ENCODE measurements at places on chromosomes 5 and 9. TPM values are rescaled to one million over a fixed set of nuclear protein-coding genes. Genes with fewer than 3 reads are reported as not detected.

DNA sequence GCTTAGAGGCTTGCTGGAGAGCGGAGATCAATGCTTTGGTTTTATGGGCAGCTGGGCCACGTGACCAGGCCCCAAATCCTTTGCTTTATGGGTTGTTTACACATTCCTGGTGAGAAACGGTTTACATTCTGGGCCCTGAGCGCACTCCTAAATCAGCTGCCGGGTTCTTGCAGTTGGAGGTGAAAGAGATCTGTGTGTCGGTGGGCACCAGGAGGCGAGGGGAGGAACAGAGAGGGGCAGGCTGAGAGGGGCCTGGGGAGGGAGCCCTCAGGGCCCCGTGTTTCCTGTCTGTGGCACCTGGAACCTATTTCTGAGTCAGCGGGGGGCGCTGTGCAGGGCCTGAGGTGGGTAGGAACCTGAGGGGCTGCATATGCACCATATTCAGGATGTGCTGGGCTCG, 63.5 kb upstream of the HAND1 start:
- no peak for DNase-seq

DNA sequence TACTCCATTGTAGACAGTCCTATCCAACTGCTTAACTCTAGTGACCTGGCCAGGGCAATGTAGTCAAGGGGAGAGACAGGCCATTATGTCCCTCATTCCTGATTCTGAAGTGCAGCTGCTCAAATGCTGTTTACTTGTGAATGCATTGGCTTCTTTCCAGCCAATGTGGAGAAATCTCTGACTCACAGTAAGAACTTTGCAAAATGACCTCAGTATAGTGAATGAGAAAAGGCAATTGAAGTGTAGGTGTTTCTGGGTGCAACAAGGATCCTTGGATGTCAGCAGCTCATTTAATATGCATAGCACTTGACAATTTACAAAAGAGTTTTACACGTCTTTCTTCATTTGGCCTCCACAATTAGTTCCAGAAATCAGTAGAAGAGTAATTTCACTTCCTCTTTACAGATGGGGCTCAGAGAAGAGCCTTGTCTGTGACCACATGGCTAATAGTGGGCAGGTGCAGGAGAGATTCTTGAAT, 367.2 kb downstream of the OSTF1 start:
- DNase-seq, result no peak

DNA sequence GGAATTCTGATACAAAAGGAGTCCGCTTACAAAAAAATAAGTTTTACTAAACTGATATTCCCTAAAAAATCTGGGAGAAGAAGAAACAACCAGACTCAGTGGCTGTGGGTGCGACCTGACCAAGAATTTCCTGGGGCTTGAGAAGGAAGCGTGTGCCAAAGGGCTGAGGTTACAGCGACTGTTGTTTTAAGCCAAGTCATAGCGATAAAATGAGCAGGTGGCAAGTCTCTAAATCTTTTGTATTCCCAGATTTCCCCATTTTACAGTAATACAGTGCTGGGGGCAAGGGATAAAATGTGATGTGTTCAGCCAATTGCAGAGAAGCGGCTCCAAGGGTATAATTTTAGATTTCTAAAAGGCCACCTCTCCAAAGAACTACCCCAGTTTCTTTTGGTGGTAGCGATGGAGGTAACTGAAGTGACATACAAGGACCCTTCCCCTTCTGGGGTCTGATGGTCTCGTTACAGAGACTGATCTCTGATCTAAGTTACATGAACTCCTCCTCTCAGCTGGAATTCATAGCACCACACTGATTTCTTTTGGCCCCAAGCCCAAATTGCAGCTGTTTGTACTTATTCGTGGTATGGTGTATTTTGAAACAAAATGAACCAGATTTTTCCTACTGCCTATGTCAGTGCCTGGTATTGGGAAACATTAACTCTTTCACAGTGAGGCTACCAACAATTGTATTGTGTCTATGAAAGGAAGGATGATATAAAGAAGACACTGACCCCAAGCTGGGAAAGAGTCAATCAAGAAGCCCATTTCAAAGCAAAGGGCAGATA, 41.6 kb downstream of the LPAR1 start:
- peak; percentile 29 for DNase-seq

- DNase-seq, result peak; percentile 73
Measured at GRCh38 chr9:33158843-33159776, 8.0 kb downstream of the B4GALT1 start.

DNA sequence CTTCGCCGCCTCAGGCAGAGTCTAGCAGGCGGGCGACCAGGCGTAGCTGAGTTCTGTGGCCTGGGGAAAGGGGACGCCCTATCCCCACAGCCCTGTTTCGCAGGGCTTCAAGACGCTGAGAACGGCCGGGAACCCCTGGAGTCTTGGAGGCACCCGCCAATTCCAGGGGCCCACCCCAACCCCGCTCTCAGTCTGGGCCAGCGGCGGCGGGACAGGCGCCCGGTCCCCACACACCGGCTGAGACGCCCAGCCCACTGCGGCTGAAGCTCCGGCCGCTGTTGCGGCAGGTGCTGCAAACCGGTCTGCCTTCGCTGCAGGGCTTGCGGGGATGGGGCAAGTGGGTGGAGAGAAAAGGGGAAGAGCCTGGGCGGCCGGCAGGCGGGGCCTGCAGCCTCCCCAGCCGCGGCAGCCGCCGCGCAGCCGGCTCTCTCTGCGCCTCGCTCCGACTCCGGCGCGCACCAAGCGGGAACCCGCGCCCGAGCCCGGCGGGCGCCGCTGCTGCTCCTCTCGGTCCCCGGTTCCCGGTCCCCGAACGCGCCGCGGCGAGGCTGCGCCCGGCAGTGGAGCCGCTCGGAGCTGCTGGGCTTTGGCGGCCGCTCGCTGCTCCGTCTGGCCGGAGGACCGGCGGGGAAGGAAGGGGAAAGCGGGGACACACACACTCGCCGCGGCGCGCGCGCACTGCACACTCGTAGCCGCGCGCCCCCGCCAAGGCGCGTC, at the start of gene PIP5K1B:
Gene PIP5K1B, plus strand, starts transcription at position 427 of the 717 bp plus-strand sequence. CDS start 117,375 bp downstream, outside the sequence.
- peak; percentile 30 for DNase-seq

DNA sequence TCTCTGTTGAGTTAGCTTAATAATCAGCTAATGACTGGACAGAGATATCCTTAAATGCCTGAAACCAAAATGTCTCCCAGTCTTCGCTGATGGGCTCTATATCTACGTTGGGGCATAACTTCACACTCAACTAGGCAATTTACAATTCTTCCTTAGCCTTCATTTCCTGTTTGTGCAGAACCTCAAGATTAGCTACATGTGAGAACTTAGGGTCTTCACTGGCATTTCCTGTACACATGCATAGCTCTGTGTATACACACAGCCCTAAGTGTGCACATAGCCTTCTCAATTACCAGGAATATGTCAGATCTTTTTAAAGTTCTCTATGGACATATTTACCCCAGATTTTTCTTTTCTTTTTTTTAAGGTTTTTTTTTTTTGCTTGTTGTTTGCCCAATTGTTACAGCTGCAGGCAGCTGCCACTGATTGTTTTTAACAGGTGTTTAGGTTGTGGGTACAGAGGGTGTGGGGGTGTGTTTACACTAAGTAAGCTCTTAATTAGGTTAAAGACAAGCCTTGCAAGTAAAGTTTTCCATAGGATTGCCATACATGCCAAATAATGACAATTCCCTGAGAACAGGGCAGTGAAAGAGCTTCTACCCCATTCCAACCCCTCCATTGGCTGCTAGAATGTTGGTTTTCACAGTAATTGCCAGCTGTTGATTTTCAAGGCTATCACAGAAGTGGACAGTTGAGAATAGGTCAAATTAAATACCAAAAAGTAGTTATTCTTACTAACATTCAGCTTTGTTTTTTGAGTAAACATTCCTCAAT, 441.0 kb downstream of the TLE4 start:
- no peak for DNase-seq

DNA sequence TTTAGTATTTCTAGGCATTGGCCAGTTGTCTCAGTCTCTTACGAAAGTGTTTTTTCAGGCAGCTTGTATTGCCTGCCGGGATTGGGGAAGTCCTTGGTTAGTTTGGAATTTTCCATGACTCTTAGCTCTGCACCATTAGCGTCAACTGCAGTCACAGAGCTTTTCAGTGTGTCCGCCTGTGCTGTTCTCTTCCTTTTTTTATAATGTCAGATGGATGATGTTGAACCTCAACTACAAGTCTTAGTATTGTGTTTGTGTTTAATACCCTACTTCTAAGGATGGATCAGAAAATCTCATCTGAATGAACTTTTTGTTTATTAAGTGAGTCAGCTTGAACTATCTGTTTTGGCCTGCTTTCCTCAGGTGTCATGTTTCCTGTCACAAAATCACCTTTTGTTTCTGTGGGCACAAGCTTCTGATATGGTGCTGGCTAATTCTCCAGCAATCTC, 33.1 kb downstream of the ATP6V0E1 start:
- no peak for DNase-seq

- no peak for DNase-seq
Measured at GRCh38 chr9:131735238-131736128, 4.4 kb downstream of the RAPGEF1 start.

- DNase-seq, result no peak
Measured at GRCh38 chr5:142360607-142361120, 35.8 kb upstream of the SPRY4 start.

The DMRTA1 gene
- total RNA-seq, result 0.76 TPM

The NAA35 gene
- total RNA-seq, result 4.4 TPM

The ANGPTL2 gene
- total RNA-seq, result 27.5 TPM

The TMEM171 gene
- total RNA-seq, result not detected

Measured in uterus (tissue), 4 donors.